Activated CD4-positive, CD25-positive, alpha-beta regulatory T cell (primary cell): ENCODE measurements at places on chromosomes 5 and 9.

GRCh38 chr9:91954841-91955471, 4.9 kb upstream of the ROR2 start:
- DNase-seq: no peak

DNA sequence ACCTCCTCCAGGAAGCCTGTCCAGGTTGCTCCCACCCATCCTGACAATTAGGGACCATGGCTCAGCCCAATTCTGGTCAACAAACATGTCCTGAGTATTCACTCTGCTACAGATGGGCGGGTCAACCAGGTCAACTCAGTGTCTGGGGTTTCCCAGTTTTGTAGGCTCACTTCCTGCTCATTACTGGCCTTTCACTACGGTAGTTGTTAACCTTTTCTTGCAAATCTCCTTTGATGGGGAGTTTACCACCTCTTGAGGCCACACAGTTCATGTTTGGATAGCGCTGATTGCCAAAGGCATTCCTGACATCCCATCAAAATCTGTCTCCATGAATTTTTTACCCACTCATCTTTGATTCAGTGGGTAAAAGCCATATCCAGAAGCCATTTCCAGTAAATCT, 13.8 kb downstream of the TMEM8B start:
- no peak for DNase-seq

DNA sequence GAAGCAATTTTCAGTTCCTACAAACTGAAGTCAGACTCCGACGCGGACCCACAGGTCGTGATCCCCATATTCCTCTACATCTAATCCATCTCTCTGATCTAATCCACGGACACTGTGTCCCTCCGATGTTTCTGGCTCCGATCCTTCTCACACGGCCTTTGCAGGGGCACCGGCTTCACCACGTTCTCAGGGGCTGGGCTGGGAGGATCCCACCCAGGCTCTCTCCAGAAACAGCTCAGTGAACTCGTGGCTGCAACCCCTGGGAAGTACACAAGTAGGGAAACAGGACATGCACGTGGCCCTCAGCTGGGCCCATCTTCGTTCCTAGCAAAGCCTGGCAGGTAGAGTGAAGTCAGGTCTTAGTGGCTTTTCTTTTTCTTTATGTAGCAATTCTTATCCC, 49.1 kb upstream of the OLFM1 start:
- DNase-seq: no peak

- DNase-seq: no peak
Observed at GRCh38 chr9:71079451-71079850, 42.0 kb downstream of the TRPM3 start.
